CD4-positive, alpha-beta memory T cell (primary cell): ENCODE measurements at places on chromosomes 4 and X.

DNA sequence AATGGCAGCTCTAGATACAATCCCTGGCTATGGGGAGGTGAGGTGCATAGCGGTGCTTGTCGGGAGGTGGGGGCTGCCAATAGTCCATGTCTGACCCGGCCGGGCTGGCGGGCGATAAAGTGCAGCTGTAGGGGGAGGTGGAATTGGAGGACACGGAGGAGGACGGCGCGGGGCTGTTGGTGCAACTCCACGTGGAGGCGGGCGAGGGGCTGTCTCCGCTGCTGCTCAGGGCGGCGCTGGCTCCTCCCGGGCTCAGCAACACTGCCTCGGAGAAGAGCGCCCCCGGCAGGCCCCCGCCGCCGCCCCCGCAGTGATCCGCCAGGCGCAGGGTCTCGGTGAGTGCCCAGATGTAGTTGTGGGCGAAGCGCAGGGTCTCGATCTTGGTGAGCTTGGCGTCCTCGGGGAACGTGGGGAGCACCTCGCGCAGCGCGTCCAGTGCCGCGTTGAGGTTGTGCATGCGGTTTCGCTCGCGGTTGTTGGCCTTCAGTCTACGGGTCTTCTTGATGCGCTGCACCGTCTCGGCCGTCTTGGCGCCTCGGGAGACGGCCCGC is 1.3 kb downstream of the NEUROG2 start:
- no peak for DNase-seq

- no peak for DNase-seq
Measured at GRCh38 chr4:74475091-74475800, 30.3 kb downstream of the AREG start.

- no peak for DNase-seq
Measured at GRCh38 chr4:155434904-155435303, 58.1 kb upstream of the MAP9 start.

GRCh38 chr4:6753103-6753560 is 29.4 kb upstream of the KIAA0232 start:
- DNase-seq, result no peak

- no peak for DNase-seq
Measured at GRCh38 chrX:119040432-119040831, 32.4 kb upstream of the CT47C1 start.

DNA sequence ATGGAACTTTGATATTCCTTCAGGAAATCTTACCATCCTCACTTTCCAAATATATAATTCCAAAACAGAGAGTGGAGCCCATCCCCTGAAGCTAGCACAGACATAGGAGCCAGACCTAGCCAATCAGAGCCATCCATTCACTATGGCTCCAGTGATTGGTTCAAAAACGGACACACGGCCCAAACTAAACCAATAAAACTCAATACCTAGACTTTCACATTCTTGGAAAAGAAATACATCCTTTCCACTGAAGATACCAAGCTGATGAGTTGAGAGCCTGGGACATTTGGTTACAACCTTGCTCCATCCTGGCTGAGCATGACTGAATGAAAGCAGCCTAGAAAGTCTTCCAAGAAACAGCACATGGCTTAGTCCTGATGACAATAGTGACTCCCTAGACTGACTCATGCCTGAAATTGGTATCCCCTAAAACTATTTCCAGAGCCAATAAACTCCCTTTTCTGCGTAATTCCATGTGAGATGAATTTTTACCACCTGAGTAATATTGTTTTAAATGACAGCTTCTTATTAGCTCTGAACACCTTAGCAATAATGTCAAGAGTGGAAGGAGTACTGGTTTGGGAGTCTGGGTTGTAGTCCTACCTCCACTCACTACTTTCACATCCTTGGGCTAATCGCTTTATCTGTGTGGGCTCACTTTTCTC is 189.6 kb upstream of the LNX1 start:
- no peak for DNase-seq
